ENCODE measurements at places on chromosomes 5 and 9. TPM values are rescaled to one million over a fixed set of nuclear protein-coding genes. Genes with fewer than 3 reads are reported as not detected.

- no peaks in the 10 kb centered on the region for H3K36me3 ChIP-seq
- no peaks in the 10 kb centered on the region for H3K27me3 ChIP-seq
- H3K27ac ChIP-seq: no peak overlapping the region
- H3K4me1 ChIP-seq: peaks cover 17% of the 10 kb centered on the region
These were observed 1.8 kb downstream of the PFDN1 start for GRCh38 chr5:140301136-140301535.

Gene NR2F1-AS1
- 9.3 TPM for polyA plus RNA-seq

- no peak overlapping the region for H3K4me3 ChIP-seq
- H3K27me3 ChIP-seq: no peaks in the 10 kb centered on the region
- no peaks in the 10 kb centered on the region for H3K36me3 ChIP-seq
- H3K27ac ChIP-seq: peak overlapping the region; percentile 34
These were observed 111.2 kb downstream of the SMARCA2 start for GRCh38 chr9:2126331-2126803.

Gene GSN
- 404 TPM for polyA plus RNA-seq

Measured in hepatocyte (in vitro differentiated cells).